ENCODE measurements at places on chromosomes 5 and 9.
A peak's percentile ranks its signal among the peaks of the same experiment; 100 is the strongest.

- no peak for DNase-seq
Measured at GRCh38 chr5:179362355-179362754, 17.1 kb upstream of the ADAMTS2 start.

DNA sequence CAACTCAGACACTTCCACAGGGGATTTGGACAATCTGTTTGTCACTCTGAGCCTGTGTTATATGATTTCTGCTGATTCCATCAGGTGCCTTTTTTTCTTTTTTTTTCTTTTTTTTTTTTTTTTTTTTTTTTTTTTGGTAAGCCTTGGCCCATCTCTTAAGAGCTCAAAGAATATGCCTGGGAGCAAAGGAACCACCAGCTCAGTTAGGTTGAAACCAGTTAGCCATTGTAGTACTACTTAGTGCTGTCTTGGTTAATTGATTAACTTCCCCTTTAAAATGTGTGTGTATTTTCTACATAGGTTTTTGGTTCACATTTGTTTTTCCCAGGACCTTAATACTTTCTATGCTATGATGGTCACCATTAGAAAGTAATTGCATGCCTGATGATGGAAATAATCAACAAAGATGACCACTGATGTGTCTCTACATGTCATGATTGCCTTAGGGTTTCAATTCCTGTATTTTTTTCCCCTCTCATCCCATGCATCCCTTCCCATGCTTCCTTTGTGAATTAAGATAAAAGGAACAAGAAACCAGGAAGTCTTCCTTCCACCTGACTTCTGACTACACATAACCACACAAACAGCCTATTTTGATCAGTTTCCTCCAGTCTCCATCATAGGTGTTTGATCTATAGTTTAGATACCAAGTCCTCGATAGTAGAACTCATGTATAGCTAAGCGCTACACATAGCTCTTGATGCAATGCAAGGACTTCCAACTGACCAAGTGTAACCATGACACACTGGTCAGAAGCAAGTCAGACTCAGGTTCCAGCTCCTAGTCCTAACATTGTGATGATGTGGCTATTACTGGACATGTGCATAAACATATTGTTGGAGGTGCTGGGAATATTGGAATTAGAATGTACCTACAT, 306.1 kb downstream of the EFNA5 start:
- DNase-seq = no peak

DNA sequence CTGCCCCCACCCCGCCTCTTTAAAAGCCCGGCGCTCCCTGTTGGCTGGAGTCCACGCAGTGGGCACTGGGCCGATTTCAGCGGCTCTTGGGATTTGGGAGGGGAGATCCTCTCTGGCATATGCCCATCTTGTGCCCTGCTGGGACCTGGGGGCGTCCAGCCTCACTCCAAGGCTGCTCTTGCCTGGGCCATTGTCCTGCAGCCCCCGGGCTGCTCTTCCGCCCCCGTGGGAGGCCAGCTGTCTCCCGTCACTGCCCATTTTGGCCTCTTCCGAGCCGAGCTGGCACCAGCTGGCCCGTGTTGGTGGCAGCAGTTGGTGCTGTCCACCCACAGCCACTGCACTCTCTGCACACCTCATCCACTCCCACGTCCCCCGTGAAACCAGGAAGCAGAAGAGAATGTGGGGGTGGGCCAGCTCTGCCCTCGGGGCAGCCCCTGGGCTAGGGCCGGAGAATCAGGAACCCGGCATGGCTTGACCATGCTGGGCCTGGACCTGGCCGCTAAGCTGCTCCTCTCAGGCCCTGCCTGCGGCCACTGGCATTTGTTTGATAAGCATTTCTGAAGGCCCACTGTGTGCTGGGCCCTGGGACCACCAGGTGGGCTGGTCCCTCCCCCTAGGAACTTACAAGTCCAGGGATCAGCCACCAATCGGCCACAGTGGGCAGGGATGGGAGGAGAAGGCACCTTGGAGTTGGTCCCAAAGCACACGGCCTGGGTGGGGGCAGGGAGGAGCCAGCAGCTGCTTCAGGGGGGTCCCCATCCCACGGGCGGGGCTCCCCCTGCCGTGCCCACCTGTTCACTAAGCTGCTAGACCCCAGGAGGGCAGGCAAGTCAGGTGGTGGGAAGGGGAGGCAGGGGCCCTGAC, 2.2 kb downstream of the C8G start:
- DNase-seq = no peak

DNA sequence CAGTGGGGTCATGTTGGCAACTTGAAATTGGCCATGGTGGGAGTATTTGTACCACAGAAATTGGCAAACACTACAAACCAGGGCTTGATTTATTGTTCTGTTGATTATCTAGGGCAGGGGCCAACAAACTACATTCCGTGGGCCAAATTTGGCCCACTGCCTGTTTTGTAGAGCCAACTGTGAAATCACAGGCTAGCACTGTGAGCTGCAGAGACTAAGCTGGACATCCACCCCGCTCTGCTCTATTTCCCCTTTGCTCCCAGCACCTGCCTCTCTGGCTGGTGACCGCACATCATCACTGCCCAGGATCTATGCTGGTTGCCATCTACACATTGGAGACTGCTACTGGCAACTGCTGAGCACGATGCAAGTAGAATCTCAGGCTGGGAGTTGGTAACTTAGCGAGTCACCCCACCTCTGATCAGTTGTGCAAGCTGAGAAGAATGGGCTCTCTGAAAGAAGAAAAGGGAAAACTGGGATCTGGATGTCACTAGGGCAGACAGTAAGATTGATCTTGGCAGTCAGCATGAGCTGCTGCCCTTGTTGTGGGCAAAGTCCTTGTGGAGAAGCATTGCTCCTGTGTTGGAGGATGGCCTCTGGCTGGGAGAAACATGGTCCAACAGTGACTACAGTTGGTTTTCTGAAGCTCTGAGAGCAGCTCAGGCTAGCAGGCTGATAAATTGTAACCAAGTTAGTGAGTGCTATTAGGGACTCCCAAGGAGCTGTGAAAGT, 144.7 kb upstream of the RAD23B start:
- no peak for DNase-seq

DNA sequence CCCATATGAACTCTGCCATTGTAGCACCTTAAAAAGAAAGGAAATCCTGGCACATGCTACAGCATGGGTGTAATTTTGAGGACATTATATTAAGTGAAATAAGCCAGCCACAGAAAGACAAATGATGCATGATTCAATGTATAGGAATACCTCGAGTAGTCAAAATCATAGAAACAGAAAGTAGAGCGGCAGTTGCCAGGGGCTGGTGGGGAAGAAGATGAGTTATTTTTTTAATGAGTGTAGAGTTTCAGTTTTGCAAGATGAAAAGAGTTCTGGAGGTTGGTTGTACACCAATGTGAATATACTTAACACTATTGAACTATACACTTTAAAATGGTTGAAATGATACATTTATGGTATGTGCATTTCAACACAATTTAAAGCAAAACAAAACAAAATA, 133.0 kb downstream of the ZDHHC21 start:
- DNase-seq = no peak

DNA sequence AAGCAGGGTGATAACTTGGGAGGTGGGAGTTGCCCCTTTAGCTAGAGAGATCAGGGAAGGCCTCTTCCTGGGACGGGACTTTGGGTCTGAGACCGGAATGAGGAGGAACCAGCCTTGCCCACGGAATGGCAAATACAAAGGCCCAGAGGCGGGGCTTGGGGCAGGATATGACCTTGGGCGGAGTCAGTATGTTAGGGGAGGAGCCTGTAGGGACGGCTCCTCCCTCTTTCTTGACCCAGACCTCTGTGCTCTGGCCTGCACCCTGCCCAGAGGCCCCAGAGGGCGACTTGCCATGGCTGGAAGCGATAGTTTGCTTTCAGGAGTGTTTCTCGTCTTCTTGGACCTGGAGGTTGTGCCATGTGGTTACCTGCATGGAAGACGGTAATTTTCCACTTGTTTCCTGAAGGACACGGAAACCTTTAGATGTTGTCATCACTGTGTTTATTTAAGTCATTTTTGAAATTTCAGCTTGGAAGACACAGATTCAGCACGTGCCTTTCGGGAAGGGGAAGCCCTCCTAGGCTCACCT, 85.6 kb downstream of the DAB2IP start:
- DNase-seq = no peak

DNA sequence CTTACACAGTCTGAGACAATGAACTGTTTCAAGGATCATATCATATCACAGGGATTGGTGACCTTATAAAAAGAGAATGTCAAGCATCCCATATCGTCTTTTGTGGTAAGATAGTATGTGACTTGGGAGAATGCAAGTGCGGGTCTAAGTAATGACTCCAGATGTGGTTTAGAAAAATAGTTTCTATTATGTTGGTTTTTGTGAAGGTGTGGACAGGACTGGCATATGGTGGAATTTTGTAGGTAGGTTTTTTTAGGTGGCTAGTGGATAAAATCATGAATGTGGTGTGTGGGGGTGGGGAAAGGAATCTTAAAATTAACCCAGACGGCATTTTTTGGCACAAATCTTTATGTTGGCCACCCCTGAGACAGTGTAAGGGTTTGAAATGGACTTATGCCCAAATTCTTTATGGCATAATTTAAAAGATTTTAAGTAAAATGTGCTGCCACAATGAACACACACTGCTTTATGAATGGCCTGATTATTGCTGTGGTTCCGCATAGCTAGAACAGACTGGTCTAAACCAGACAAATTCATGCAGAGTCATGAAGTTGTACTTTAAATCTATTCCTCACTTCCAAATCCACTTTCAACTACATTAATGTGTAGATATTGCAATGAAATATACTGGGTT, 204.8 kb upstream of the HAPLN1 start:
- no peak for DNase-seq

- no peak for DNase-seq
Measured at GRCh38 chr9:73680831-73681230, 529.2 kb downstream of the ANXA1 start.

DNA sequence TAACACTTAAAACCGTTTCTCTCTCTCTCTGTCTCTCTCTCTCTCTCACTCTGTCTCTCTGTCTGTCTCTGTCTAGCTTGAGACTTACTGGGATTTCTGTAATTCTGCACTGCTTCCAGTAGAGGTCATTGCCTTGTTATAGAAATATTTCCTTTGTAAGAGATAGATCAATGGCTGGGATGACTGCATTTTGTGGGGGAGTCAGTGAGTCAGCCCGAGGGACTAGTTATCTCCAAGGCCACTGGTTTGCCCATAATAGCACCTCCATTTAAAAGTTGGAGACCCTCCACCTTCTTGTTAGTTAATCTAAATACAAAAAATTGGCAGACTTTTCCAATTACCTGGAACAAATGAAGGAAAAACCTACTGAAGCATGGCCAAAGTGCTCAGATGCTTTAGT, 547.2 kb downstream of the LRRC70 start:
- DNase-seq = peak; percentile 63

DNA sequence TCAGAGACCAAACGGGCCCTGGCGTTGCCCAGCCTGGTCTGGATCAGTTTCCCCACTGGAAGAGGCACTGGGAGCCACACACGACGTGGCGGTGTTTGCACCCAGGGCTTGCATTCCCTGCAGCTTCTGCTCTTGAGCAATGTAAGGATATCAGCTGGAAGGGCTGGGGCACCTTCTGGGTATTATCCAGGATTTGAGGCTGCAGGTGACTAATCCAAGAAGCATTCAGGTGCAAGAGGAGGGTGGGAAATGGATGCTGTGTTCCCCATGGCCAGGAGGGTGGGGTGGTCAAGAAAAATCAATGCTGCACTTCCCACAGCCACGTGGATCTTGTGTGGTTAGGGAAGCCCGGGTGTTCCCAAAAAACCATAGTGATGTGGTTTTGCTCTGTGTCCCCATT, 430.9 kb downstream of the IRX2 start:
- DNase-seq = no peak

- no peak for DNase-seq
Measured at GRCh38 chr5:24167806-24168205, 477.0 kb downstream of the CDH10 start.

- DNase-seq = no peak
Measured at GRCh38 chr9:16611983-16612382, 258.5 kb downstream of the BNC2 start.

DNA sequence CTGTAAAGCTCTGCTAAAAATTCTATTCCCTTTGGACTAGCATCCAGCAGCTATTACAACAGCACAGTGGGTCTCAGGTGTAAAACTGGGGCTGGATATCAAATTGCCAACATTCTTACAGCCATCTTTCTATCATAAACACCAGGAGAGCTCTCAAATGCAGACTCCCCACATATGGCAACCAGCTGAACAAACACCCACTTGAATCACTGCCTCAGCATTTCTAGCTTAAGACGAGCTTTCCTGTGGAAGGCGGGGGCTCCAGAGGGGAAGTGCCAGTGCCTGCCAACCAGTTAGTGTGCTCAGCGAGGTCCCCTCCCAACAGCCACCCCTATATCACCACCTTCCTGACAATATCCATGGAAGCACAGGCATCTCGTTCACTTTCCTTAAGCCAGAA, 62.2 kb downstream of the IPPK start:
- peak; percentile 67 for DNase-seq

DNA sequence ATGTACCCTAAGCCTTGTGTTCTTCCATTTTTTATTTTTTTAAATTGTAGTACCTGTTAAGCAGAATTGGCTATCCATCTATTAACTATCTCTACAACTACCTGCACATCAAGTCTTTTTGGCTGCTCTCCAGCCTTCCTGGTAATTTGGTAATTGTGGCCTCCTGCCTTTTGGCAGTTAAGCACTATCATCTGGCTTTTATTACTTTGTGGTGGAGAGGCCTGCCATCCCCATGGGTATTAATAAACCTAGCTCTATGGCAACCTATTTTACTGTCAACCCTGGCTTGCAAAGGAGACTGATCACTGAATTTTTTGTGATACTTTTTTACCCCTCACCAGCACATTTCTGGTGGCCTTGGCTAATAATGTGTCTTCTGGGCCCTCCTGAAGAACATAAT, 20.5 kb downstream of the SELENOP start:
- DNase-seq = peak; percentile 75

GRCh38 chr9:114853071-114853855, 47.4 kb upstream of the TNFSF15 start:
- no peak for DNase-seq

DNA sequence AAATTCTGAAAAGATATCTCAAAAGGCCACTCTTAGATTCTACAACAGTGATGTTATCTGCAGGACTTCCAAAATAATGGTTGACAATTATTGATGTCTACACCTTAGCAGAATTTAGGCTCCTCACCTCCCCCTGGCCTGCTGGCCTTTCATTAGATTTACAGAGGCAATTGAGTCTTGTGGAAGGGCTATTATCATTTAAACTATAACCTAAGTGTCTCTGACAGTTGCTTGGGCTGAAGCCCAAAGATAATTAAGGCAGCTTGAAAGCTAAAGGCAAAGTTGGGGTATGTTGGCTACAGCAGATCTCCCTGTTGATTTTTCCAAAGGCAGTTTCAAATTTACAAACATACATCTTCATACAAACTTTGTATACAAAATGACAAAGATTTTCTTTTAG, 912.3 kb downstream of the TAF11L14 start:
- DNase-seq = no peak

Measured in NCI-H1105 treated with DMSO at 0.1 percent for 48 hours (cell line).